ENCODE measurements at places on chromosomes 13 and 19.

GRCh38 chr19:48510421-48511268 is 990 bp downstream of the LMTK3 start:
- DNase-seq, result peak; percentile 72

- DNase-seq, result no peak
These were observed 9.5 kb upstream of the PLEKHF1 start for GRCh38 chr19:29655648-29656335.

GRCh38 chr19:11856596-11857250 is 8.2 kb downstream of the ZNF439 start:
- DNase-seq, result no peak

GRCh38 chr19:32945260-32945659 is 26.5 kb downstream of the CEP89 start:
- DNase-seq, result no peak

- peak; percentile 97 for DNase-seq
These were observed at the start of gene BCAM for GRCh38 chr19:44808463-44809371. Gene BCAM, plus strand, starts transcription at chr19:44809103. Its CDS starts 22 bp downstream, at chr19:44809125.

DNA sequence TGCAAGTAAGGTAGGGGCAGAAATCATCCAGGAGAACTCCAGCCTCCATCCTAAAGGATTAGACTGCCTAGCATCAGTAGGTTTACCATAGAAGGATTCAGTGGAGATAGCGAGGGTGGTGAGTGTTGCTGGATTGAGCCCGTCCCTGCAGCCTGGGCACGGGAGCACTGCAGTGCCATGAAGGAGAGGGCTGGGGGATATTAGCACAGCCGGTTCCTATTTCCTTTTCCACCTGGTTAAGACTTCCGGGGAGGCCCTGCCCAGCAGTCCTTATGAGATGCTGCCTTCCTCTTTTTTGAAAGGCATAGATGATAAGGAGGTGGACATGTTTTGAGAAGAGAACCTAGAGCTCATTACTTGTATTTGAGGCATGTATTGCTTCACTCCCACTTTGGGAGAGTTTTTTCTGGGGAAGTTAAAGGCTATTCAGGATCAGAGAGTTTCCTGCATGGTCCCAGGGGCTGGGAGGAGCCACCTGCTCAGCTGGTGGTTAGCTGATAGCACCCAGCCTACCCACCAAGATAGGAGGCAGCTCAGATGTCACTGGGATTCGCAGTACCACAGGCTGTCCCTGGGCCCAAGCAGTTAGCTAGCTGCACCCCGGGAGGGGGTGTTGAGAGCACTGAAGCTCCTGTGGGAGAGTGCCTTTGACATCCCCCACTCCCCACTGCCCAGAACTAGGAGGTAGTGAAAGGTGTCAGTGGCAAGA is 17.2 kb downstream of the ACTN4 start:
- DNase-seq, result no peak

GRCh38 chr19:33388231-33388724 is 14.8 kb downstream of the CEBPG start:
- DNase-seq, result peak; percentile 48

DNA sequence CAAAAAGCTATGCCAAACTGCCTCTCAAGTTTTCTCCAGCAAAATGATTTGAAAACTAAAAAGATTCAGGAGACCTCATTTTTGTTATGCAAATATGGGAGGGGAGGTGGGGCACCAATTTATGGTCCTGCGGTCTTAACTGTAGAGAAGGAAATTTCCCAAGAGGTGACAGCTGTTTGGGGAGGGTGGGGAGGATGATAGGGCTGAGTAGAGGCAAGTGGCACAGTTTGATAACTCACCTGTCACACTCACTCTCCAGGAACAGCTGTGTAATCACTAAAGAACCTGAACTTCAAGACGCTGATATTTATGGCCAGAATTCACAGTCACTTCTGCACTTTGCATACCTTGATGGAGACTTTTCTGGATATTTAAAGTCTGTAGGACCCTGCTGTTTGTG is 232.9 kb upstream of the STARD13 start:
- no peak for DNase-seq
